ENCODE measurements at places on chromosomes 12 and 14.

- DNase-seq, result no peak
Observed at GRCh38 chr14:50186107-50186506, 45.3 kb downstream of the SOS2 start.

GRCh38 chr14:74974364-74975058 is 19.1 kb upstream of the PGF start:
- no peak for DNase-seq

DNA sequence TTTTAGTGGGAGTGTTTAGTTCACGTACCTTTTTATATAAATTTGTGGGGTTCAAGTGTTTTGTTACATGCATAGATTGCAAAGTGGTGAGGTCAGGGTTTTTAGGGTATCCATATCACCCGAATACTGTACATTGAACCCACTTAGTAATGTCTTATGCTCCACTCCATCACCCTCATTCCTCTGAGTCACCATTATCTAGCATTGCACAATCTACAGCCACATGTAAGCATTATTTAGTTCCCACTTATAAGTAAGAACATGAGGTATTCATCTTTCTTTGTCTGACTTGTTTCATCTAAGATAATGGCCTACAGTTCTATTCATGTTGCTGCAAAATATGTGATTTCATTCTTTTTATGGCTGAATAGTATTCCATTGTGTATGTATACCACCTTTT is 583.7 kb upstream of the LRFN5 start:
- no peak for DNase-seq

DNA sequence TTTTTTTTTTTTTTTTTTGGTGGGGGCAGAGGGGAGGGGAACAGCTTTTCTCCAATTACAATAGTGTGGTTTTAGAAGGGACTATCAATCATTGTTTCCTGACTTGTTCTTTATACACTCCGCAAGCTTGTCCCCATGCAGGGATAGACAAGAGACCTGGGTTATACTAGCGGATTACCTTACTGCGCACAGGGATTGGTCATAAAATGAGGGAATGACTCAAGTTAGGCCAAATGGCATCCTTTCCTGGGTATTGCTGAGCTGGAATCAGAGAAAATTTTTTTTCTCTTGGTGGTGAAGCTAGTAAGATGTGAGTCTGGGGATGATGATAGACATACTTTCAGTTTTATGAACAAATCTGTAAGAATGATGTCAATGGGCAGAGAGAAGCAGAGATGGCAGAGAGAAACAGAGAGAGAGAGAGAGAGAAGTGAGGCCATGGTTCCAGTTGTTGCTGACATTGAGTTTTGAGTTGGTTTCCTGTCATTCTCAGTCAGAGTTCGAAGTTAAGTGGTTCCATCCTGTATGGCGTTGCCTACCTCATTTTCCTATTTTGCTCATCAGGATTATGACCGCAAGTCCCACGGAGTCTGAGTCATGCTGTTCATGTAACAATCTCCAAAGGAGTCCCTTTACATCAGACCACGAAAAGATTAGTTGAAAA is 59.1 kb upstream of the OTOGL start:
- DNase-seq, result no peak

DNA sequence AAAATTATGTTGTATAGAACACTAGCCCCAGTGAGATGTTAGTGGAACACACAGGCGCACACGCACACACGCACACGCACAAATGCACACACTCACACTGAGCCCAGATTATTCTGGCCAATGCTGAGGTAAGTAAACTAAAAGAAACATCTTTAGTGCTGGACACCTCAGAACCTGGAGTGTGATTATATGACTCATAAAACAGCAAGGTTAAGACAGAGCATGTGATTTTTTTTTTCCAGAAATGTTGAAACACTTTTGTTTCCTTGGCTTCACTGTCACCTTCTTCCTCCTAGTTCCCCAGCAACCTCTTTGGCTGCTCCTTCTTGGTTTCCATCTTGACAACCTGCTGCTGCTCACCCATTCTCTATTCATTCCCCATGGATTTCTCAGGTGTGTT is 141.0 kb upstream of the ALG10B start:
- no peak for DNase-seq

- no peak for DNase-seq
Observed at GRCh38 chr14:26206640-26207039, 391.2 kb downstream of the NOVA1 start.
